ENCODE measurements at places on chromosomes 6 and 20.

GRCh38 chr20:4060064-4060795 lies 44.9 kb upstream of the RNF24 start:
- no peak for DNase-seq

- DNase-seq = no peak
These were observed 119.8 kb downstream of the SGK1 start for GRCh38 chr6:134198093-134198492.

- DNase-seq = no peak
These were observed 2.7 kb downstream of the KIAA0408 start for GRCh38 chr6:127456465-127456864.

DNA sequence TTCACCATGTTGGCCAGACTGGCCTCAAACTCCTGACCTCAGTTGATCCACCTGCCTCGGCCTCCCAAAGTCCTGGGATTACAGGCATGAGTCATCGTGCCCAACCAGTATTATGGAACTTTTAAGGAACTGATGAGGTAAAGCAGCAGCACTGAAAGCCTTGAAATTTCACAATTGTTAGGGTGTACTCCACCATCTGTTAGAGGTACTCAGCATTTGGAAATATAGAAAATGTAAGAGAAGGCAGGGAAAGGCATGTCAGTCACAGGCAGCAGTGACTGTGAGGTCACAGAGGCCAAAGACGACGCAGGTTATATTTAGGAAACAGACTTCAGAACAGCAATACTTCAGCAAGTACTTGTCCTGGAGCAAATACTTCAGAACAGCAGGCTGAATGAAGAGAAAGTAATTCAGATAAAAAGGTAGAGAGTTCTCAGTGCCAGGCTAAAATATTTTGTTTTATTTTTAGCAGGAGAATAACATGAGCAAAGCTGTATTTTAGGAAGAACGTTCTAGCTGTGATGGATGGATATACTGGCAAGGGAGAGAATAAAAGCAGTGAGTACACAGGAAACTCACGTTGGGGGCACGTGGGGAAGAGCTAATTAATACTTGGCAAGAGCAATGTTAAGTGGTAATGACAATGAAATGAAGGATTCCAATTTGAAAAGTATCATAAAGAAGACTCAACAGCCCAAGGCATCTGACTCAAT lies 67.2 kb downstream of the DTNBP1 start:
- DNase-seq = no peak

DNA sequence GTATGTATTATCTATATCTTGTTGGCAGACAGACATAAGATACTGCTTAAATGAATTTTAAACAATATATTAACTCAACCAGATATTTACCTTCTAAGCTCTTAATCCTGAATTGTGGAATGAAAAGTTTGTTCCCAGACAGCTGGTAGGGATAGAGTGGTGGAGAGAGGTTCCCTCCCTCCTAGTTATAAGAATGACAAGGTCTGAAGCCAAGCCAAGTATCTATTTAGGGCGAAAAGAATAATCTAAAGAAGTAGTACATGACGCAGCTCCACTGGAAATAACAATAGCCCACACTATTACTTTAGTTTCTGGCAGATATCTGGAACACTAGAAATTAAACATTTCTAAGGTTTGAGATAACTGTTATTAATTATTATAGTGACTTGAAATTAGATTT lies 104.3 kb downstream of the AHI1 start:
- no peak for DNase-seq

- no peak for DNase-seq
These were observed 2.6 kb upstream of the NOTCH4 start for GRCh38 chr6:32226434-32226833.

- no peak for DNase-seq
These were observed 331.8 kb downstream of the GJA1 start for GRCh38 chr6:121767211-121767610.

DNA sequence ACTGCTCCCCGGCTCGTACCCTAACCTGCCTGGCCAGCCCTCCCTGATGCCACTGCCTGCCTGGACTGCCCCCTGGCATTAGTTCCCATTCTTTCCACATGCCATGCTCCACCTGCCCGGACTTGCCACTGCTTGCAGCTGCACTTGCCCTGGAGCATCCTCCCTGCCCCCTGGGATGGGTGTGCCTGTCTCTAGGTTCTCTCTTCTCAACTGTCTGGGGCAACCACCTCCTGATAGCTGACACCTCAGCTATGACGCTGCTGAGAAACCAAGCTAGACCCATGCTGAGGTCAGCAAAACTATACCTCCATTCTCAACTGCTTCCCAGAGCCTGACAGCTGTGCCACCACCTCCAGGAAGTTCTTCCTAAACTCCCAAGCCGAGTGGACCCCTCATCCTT lies 72.1 kb downstream of the PERP start:
- no peak for DNase-seq

DNA sequence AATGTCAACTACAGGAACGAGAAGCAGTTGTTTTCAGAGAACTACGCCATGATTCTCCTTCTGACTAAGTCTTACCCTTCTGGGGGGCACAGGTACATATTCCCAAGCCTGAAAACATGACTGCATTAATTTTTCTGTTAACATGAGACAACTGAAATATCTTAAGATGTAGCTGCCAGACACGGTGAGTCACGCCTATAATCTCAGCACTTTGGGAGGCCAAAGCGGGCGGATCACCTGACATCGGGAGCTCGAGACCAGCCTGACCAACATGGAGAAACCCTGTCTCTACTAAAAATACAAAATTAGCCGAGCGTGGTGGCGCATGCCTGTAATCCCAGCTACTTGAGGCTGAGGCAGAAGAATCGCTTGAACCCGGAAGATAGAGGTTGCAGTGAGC lies 21.7 kb downstream of the TBC1D20 start:
- no peak for DNase-seq

DNA sequence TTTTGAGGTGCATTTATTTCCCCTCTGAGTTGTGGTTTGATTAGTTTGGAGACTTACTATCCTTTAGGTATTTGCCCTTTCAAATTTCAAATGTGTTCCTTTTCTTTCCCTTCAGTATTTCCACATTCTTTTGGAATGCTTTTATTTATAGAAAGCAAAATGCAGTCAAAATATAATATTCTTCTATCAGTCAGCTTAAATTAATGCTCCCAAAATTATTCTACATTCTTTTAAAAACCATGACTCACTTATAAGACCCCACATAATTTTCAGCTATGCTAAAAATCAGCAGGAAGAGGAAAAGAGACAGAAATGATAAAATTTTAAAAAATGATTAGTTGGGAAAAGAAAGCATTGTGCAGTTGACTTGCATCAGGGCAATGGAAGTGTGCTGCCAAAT lies 180.0 kb upstream of the SMLR1 start:
- no peak for DNase-seq

DNA sequence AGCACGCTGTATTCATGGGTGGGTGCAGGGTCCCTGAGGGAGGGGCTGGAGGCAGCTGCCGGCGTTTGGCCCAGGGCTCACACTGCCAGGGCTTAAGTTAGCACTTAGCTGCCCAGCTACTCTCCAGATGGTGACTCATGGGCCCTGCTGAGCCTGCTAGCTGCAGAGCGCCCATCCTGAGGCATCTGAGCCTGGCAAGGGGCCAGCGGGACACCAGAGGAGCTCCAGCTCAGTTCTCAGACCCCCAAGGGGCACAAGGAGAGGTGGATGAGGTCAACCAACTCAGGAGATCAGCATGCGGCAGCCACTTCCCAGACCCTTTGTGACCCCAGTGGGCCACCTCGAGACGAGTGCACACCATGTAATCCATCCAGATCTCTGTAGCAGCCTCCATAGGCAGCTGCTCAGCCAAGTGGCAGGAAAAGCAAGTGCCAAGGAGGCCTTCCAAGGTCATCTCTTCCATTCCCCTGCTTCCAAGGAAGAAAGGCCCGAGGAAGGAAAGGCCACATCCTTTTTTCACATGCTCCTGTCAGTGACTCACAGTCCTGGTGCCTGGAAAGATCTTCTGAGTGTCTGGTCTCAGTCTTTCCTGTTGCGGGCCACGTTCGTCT lies 35.3 kb downstream of the FOXP4 start:
- DNase-seq = no peak

DNA sequence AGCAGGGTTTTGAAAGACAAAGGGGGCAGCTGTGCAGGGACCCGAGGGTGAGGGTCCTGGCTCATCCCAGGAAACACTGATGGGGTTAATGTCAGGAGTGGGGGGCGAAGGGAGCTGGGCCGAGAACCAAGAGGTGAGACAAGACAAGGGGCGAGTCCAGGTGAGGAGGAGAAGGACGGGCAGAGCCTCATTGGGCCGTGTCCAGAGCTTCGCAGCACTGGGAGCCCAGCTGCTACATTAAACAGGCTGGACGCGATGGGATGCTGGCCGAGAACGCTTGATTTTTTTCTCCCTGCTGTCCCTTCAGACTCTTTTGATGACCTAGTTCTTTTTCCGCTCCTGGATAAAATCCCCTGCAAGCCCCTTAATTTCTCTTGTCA lies 172.8 kb upstream of the SNX9 start:
- no peak for DNase-seq

- DNase-seq = no peak
These were observed 3.3 kb downstream of the SLCO4A1 start for GRCh38 chr20:62645613-62646012.

DNA sequence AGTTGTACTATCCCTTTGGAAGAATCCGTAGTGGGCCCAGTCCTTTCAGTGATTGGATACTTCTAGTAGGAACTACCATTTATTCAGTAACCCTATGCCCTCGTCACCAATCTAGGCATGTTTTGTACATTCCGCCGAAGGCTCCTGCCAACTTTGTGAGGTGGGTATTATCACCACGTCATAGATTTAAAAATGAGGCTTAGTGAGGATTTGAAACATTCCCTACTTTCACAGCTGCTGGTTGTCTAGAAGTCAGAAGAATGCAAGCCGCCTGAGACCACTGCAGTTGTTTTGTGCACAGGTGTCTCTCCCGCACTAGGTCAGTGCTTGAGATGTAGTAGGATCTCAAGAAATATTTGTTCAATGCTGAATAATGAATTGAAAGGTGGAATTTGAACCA lies 32.6 kb downstream of the ENPP1 start:
- DNase-seq = no peak

GRCh38 chr6:137117581-137117980 lies 55.9 kb downstream of the IL22RA2 start:
- DNase-seq = no peak

DNA sequence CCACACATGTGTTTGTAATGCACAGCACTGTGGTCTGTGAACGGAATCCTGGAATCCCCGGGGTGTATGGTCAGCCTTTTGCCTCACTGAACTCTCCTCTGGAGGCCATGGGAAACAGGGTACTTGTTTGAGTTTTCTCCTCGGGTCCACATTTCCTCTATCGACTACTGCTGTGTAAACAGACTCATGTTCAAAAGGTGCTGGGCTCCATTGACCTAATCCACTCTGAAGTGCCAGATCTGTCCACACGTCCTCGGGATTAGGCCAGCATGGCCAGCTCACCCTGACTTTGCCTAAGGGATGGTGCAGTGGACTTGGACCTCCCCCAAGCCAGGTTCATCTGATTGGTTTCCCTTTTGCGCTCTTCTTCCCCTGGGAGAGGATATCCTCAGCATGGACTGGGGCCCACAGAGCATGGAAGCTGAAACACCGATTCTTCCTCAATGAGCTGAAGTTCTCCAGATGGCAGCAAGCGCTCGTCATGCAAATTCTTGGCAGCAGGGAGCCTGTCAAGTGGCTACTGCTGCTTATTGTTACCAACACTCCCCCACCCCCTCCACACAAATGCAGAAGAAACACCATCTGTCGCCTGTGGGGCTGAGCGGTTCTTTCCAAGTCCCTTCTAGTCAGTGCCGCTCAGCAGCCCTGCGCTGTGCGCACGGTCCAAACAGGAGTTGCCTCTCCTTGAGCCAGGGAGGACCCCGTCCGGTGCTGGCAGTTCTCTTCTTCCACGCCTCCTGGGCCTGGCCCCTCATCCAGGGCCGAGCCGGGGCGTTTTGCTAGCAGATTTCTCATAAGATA lies 292.6 kb upstream of the MARCKS start:
- DNase-seq = no peak

- DNase-seq = peak; percentile 21
These were observed 125.6 kb downstream of the CARMIL1 start for GRCh38 chr6:25404693-25405169.

DNA sequence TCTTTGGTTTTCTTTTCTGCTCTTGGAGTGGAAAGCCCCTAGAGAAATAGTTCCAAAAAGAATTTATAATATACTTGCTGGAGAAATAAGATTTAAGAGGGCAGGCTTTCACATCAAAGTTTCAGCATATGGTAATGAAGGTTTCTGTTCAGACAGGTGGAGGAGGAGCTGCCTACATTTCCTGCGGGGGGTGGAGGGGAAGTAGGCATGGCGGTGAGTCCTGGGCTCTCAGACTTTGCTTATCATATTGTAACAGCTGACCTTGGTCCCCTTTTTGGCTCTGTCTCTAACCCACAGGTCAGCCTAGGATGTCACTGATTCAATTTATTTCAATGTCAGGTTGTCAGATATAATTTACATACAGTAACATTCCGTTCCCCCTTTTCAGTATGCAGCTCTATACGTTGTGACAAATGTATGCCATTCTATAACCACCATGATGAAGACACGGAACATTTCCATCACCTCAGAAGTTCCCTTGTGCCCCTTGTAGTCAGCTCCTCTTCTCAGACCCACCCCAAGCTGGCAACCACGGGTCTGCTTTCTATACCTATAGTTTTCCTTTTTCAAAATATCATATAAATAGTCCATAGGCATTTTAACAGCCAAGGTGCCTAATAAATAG lies 77.6 kb upstream of the GGTLC1 start:
- DNase-seq = peak; percentile 23

- no peak for DNase-seq
These were observed 470.8 kb downstream of the CD109 start for GRCh38 chr6:74166849-74167248.

- no peak for DNase-seq
These were observed 394.6 kb downstream of the ZFAND3 start for GRCh38 chr6:38214159-38214558.

GRCh38 chr6:9403736-9404135 lies 968.4 kb upstream of the SLC35B3 start:
- DNase-seq = no peak

DNA sequence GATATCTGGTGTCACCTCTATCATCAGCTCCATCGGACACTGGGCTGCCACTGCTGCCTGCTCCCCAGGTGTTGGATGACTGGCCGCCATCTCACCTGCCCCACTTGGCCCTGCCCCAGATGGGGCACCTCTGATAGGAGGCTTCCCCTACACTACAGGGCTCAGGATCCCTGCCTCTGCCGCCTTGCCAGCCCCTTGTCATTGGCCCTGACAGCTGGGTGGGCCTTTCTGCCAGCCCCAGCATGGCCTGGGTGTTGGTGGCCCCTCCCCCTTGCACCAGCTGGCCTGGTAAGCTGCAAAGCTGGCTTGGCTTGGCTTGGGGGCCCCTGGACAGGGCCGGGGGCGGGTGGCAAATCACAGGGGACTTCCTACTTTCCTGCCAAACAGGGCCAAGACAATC lies 10.6 kb downstream of the PACSIN1 start:
- no peak for DNase-seq
